ENCODE measurements at places on chromosomes 2 and 18. TPM values are rescaled to one million over a fixed set of nuclear protein-coding genes. Genes with fewer than 3 reads are reported as not detected.

DNA sequence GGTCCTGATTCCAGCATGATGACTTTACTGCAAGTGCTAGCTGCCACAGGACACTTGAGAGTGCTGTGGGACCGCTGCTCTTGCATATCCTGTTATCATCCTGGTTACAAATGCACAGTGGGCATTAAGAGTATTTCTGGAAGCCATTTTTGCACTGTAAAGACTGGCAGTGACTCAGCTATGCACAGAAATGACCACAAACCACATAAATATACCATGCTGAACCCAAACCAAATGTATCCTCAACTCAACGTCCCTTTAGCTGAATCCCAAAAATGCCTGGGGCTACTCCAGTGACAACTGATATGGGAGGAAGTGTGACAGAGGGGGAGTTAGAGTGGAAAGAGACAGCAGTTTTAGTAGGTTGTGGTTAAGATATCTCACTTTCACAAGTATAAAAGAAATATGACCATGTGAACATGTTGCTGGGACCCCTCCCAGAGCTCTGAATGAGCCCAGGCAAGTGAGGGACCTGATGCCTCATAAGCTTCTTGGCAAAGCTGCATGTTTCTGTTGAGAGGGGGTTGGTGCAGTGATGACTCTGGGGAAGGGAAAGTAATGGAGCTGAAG is 37.3 kb downstream of the RHBDD1 start:
- no peaks in the 10 kb centered on the region for H3K27me3 ChIP-seq
- H3K4me3 ChIP-seq = no peak overlapping the region
- no peak overlapping the region for H3K27ac ChIP-seq

GRCh38 chr2:85468704-85469349 is 50.3 kb downstream of the SH2D6 start:
- DNase-seq = peak; percentile 42
- no peak overlapping the region for H3K4me3 ChIP-seq

- H3K4me3 ChIP-seq = no peak overlapping the region
- no peaks in the 10 kb centered on the region for H3K27me3 ChIP-seq
- no peak overlapping the region for H3K27ac ChIP-seq
- peaks cover 9% of the 10 kb centered on the region for H3K4me1 ChIP-seq
These were observed 145.2 kb downstream of the CCBE1 start for GRCh38 chr18:59551902-59552635.

CXCR1 gene
- not detected for polyA plus RNA-seq

CASP10 gene
- not detected for polyA plus RNA-seq

DNA sequence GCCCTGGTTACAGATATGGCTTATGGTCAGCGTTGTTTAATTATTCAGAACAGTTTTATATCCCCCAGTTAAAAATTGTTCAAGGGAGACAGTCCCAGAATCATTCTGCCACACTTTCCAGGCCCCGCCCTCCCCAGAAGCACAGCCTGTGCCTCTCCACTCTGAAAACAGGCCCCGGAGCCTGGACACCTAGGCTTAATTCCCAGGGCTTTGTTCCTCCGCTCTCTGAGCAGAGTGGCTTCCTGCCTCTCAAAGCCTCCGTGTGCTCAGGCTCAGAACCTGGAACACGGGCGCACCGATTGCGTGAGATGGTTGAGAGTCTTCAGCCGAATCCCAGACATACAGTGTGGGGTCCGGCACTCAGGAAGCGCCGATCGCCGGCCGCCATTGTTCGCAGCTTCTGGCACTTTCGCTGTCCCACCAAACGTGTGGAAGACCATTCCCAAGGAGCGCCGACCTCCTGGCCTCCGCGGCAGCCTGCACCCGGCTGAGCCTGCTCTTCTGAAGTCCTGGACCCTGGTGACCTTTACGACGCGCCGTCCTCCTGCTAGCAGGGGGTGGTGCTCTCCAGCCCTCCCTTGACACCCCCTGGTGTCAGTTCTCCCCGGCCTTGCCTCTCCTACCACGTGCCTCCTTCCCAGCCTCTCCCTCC is 45.6 kb downstream of the TWIST2 start:
- H3K4me1 ChIP-seq = no peaks in the 10 kb centered on the region
- H3K27ac ChIP-seq = no peak overlapping the region
- no peaks in the 10 kb centered on the region for H3K36me3 ChIP-seq
- no peak for DNase-seq
- no peaks in the 10 kb centered on the region for H3K27me3 ChIP-seq

C2orf15 gene
- 5.9 TPM for polyA plus RNA-seq

ADD2 gene
- 4.7 TPM for polyA plus RNA-seq

CRYBA2 gene
- not detected for polyA plus RNA-seq

DNA sequence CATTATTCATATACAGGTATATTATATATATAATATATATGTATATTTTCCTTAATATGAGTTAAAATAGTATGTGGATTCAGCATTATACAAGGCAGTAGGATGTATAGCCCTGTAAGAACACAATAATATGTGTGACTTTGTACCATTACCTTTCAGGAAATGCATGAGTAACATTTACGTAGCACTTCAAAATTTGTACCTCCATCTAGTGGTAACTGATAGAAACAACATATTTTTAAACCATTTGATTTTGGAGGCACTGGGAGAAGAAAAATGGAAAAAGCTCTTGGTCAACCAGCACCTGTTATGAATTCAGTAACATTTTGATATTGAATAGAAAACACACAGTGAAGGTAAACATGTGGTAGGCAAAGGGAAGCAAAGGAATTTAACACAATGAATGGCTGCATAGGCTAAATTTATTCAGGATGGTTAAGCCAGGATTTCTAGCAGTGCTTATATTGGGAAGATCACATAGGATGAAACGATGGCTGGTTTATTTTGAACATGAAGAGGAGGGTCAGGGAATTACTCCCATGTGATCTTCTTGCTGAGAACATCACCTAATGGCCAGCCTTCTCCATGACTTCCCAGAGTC is 565.5 kb downstream of the CCDC85A start:
- DNase-seq = peak; percentile 64
- H3K27ac ChIP-seq = no peak overlapping the region
- H3K36me3 ChIP-seq = no peaks in the 10 kb centered on the region
- H3K27me3 ChIP-seq = no peaks in the 10 kb centered on the region

GRCh38 chr2:181008407-181008806 is 28.0 kb downstream of the UBE2E3 start:
- no peaks in the 10 kb centered on the region for H3K27me3 ChIP-seq
- DNase-seq = peak; percentile 8
- peaks cover 26% of the 10 kb centered on the region for H3K4me1 ChIP-seq
- H3K27ac ChIP-seq = no peak overlapping the region
- H3K4me3 ChIP-seq = no peak overlapping the region
- no peaks in the 10 kb centered on the region for H3K36me3 ChIP-seq

- no peak overlapping the region for H3K4me3 ChIP-seq
- peaks cover 4% of the 10 kb centered on the region for H3K4me1 ChIP-seq
- H3K27me3 ChIP-seq = no peaks in the 10 kb centered on the region
- no peaks in the 10 kb centered on the region for H3K36me3 ChIP-seq
- peak; percentile 52 for DNase-seq
- no peak overlapping the region for H3K27ac ChIP-seq
These were observed 90.3 kb downstream of the OLA1 start for GRCh38 chr2:174158003-174158402.

MOCOS gene
- polyA plus RNA-seq = 0.27 TPM

DNA sequence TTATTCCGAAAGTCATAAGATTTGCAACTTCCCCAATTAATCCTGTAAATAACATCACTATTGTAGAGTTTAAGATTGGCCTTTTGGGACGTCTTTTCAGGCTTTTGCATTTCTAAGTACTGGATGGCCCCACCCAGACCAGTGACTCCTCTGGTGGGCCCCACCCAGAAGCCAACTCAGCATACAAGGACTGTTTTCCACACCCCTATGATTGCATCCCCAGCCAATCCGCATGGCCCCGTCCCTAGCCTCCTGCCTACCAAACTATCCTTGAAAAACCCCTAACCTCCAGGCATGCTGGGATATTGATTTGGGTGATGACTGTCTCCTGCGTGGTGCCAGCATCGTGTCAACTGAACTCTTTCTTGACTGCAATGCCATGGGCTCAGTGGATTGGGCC is 24.5 kb upstream of the TGIF1 start:
- H3K4me1 ChIP-seq = no peaks in the 10 kb centered on the region
- DNase-seq = no peak
- H3K27me3 ChIP-seq = no peaks in the 10 kb centered on the region
- H3K4me3 ChIP-seq = no peak overlapping the region
- H3K36me3 ChIP-seq = no peaks in the 10 kb centered on the region
- H3K27ac ChIP-seq = no peak overlapping the region

AAMP gene
- polyA plus RNA-seq = 276 TPM

- no peak overlapping the region for H3K4me3 ChIP-seq
- no peaks in the 10 kb centered on the region for H3K36me3 ChIP-seq
- H3K4me1 ChIP-seq = no peaks in the 10 kb centered on the region
- DNase-seq = no peak
- H3K27me3 ChIP-seq = no peaks in the 10 kb centered on the region
- H3K27ac ChIP-seq = no peak overlapping the region
These were observed 16.0 kb upstream of the DAW1 start for GRCh38 chr2:227855440-227855839.

DNA sequence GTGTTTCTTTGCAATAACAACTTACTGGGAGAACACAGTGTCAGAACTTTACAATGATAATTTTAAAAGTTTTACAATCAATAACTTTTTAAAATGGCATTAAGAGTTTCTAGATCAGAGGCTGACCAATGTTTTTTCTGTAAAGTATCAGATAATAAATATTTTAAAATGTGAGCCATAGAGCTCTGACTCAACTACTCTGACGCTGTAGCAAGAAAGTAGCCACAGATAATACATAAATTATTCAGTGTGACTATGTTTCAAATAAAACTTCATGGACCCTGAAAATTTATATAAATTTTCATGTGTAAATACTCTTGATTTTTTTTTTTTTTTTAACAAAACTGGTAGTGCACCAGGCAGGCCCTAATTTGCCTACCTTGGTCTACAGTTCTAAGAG is 77.4 kb downstream of the CUL3 start:
- H3K4me3 ChIP-seq = no peak overlapping the region
- H3K27me3 ChIP-seq = no peaks in the 10 kb centered on the region
- no peak for DNase-seq
- H3K36me3 ChIP-seq = peaks cover 34% of the 10 kb centered on the region

EVX2 gene
- polyA plus RNA-seq = not detected

DNA sequence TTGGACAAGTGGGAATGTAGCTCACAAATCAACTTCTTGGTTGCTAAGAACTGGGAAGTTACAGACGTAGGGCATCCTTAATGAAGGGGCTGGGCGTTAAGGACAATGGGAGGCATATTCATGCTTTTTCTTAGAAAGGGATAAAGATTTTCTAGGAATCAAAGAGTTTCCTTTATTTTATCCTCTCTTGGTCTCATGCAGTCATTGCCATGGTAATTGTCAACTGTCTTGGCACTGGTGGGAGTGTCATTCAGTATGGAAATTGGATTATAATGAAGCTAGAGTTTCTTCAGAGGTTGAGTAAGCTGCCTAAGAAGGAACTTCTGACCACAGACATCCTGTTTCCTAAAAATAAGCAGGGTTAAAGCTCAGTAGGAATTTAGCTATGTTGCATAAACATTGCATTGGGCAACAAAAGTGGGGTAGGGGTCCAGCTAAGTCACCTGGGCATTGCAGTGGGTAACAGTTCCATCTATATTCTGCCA is 114.0 kb downstream of the LYPD6B start:
- no peak overlapping the region for H3K4me3 ChIP-seq
- DNase-seq = no peak
- no peak overlapping the region for H3K27ac ChIP-seq
- H3K36me3 ChIP-seq = no peaks in the 10 kb centered on the region
- H3K27me3 ChIP-seq = no peaks in the 10 kb centered on the region

DNA sequence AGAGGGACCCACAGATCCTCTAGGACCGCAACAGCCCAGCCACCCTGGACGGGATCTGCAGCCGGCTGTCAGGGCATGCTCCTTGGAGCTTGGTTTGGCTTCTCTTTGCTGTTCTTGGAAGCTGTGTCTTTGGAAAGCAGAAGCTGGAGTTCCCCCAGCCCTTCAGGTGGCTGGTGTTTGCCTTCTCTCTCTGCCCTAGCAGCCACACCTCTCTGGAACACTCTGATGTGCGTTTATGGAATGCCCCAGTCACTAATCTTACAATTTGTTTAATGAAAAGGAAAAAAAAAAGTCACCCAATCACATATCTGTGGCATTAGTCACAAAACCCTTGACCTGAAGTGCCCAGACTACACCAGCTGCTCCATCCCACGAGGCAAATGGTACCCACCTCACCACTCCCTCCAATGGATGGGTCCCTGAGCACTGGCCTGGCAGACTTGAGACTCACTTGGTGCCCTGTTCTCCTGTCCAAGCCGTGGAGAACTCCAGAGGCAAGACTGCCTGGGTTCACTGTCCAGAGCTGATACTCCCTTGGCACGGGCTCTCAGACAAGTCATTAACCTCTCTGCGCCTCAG is 70.2 kb upstream of the DAPL1 start:
- H3K4me3 ChIP-seq = no peak overlapping the region
- no peaks in the 10 kb centered on the region for H3K27me3 ChIP-seq
- H3K27ac ChIP-seq = no peak overlapping the region

- H3K27me3 ChIP-seq = no peaks in the 10 kb centered on the region
- peak; percentile 95 for DNase-seq
These were observed 7.6 kb upstream of the LPIN1 start for GRCh38 chr2:11738589-11739436.

DNA sequence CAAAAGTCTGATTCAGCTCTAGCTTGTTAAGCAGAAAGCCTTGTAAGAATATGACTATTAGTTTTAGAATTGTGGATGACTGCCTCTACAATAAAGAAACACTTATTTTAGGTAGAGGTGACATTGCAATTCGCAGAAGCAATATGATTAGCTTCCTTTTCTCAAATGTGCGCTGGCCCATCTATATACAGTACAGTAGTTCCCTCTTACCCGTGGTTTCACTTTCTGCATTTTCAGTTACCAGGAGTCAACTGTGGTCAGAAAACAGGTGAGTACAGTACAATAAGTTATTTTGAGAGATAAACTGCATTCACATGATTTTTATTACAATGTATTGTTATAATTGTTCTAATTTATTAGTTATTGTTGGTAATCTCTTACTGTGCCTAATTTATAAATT is 405.1 kb downstream of the GPD2 start:
- H3K27me3 ChIP-seq = no peaks in the 10 kb centered on the region
- H3K4me3 ChIP-seq = no peak overlapping the region
- no peaks in the 10 kb centered on the region for H3K36me3 ChIP-seq
- no peak overlapping the region for H3K27ac ChIP-seq
- no peak for DNase-seq
- H3K4me1 ChIP-seq = peaks cover 7% of the 10 kb centered on the region

- no peak overlapping the region for H3K4me3 ChIP-seq
- H3K36me3 ChIP-seq = no peaks in the 10 kb centered on the region
- H3K4me1 ChIP-seq = no peaks in the 10 kb centered on the region
- no peak overlapping the region for H3K27ac ChIP-seq
These were observed 95.8 kb downstream of the TMEM163 start for GRCh38 chr2:134623046-134623445.

All from cardiac muscle cell (in vitro differentiated cells and primary cell).